ENCODE measurements at places on chromosomes 4 and X.
A peak's percentile ranks its signal among the peaks of the same experiment; 100 is the strongest.

GRCh38 chrX:20681683-20682082 lies 415.0 kb upstream of the RPS6KA3 start:
- DNase-seq = no peak

GRCh38 chrX:133794126-133794525 lies 191.3 kb downstream of the GPC3 start:
- DNase-seq = no peak

DNA sequence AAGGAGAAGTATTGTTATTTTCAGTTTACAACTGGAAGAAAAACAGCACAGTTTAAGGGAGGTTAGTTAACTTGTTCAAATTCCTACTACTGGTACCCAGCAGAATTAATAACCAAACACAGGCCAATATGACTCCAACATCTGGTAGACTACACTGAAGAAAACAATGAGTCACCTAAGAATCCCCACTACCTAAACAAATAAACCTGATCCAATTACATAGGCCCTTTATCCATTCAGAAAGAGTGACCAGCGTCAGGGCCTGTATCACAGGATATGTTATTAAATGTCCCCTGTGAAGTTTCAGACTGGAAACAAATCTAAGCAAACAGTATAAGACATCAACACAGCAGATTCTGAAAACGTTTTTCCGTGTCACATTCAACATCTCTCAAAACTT lies 492.5 kb upstream of the INTU start:
- DNase-seq = no peak

DNA sequence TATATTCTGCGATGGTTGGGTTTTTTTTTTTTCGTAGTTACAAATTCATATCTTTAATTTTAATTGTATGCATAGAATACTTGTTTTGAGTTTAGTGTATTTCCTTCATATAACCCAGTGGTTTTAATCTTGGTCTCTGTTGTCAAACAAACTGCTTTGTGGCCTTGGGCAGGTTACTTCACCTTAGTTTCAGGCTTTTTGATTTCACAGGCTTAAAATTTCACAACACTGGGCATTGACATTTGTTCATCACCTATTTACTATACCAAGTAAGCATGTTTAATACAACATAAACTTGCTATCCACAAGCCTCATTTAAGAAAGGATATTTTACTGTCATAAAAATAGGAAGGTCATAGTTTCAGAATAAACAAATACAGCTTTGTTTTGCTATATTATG lies 14.7 kb downstream of the RAPGEF2 start:
- no peak for DNase-seq

DNA sequence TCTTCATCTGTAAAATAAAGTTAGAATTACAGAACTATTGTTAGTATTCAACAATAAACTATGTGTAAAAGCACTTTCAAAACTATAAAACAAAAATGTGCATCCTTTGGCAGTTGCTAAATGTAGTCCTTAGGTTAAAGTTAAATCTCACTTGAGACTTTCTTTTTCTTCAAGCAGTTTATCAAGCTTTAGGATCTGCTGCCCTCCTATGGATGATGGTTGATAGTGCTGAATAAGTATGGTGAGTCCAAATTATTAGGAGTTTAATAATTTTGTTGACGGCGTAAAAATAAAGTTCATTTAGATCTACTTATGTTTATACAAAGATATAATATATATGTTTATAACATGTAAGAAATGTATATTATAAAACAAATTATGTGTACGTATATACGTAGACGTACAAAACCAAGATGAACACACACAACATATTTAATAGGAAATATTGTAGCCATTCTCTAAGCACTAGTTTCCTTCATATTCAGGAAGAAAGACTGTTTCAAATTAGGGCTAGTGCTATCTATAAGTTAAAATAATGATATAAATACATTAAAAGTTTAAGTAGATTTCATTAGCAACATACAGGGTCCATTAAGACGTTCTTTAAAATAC lies 22.3 kb downstream of the UGT2A2 start:
- DNase-seq = peak; percentile 73

DNA sequence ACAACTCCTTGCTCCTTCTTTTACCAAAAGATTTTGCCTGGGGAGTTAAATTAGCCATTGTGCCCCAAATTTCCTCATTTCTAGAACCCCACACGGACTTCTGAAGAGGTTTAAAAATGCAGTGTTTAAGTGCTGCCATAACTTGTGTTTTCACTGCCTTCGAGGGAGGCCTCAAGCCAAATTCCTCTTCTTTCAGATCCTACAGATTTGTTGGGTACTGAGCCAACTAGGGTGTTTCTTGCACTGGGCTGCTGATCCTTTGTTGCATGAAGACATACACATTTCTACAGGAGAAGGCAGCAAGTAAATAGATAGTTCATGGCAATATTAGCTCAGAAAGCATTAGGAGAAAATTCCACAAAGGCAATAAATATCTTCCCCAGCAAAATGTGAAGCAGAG lies 43.8 kb downstream of the GLRA2 start:
- DNase-seq = no peak

DNA sequence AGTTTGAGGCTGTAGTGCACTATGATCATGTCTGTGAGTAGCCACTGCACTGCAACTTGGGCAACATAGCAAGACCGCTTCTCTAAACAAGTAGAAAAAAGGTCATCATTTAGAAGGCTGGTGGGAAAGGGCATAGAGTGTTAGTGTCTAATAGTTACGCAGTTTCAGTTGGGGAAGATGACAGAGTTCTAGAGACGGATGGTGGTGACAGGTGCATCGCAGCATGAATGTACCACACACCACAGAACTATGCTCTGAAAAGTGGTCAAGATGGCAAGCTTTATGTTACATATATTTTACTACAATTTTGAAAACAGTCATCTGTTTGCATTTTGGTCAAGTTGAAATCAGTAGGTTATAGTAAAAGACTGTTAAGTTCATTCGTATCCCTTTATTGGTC lies 23.7 kb upstream of the CLDN34 start:
- no peak for DNase-seq
